ENCODE measurements at places on chromosomes 7 and 10. TPM values are rescaled to one million over a fixed set of nuclear protein-coding genes. Genes with fewer than 3 reads are reported as not detected.

PTF1A gene
- not detected for total RNA-seq

DNA sequence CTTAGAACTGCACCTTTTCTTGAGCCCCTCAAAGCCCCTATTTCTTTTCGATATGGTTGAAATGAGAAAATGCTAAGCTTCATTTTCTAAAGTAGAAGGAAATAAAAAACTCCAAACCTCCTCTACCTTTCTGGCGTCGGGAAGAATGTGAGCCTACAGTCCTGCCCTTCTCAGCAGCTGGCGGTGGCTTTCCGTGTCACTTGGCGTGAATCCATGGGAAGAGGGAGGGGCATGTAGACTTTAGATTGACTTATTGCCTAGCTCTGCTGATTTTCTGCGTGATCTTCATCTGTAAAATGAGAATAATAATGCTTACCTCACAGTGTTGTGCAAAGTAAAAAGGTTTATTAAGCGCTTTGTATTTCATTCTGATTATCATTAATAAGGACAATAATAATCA is 35.0 kb downstream of the PRR15 start:
- H3K27ac ChIP-seq, result no peak overlapping the region
- H3K4me3 ChIP-seq, result no peak overlapping the region
- H3K4me1 ChIP-seq, result no peaks in the 10 kb centered on the region
- DNase-seq, result no peak
- no peaks in the 10 kb centered on the region for H3K36me3 ChIP-seq
- H3K27me3 ChIP-seq, result no peaks in the 10 kb centered on the region

DNA sequence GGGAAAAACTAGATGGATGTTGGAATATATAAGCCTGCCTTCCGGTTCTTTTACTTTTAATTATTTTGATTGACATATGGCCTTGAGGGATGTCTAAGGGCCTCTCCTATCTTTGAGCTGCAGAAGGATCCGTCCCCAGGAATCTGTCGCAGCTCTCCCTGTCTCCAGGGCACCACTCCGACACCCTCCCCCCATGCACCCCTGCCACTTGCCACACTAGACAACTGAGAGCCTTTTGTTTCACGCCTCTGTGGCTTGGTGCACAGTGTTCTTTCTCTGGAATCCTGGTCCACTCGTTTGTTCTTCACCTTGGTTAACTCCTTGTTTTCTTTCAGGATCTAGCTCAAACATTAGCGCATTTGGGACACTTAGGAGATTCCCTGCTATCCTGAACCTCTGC is 124.1 kb upstream of the EFCAB10 start:
- no peaks in the 10 kb centered on the region for H3K27me3 ChIP-seq
- no peak overlapping the region for H3K27ac ChIP-seq
- DNase-seq, result no peak
- H3K36me3 ChIP-seq, result no peaks in the 10 kb centered on the region

DNA sequence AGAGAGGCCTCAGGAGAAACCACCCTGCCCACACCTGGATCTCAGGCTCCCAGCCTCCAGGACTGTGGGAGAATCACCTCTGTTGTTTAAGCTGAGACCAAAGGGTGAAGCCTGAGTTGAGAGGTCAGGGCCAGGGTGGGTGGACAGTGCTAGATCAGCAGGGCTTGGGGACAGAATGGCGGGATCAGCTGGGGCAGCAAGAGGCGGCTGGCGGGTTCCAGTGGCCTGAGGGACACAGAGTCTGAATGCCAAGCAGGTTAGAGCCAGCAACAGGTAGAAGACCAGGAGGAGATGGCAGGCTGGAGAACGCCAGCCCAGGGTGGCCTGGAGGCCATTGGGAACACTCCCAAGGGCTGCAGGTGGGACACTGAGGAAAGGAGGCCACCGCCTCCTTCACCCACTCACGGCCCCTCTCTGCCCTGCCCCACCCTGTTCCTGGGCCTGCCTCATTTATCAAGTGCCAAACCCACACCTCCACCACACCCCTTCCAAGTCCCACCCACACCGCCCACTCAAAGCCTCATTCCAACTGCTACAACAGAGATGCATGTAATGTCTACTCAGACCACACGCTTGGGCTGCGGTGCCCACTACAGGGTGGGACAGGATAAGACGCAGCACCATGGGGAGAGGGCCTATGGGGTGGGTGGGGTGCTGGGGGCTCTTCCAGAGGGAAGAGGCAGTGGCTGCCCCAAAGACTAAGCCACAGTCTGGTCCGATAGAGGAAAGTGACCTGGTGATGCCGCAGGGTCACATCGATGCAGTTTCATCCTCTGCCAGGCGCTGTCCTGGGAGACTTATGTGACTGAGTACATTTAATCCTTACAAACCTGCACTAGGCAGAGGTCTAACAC is 173.9 kb downstream of the TNS3 start:
- peaks cover 19% of the 10 kb centered on the region for H3K4me1 ChIP-seq
- no peak overlapping the region for H3K4me3 ChIP-seq
- H3K36me3 ChIP-seq, result no peaks in the 10 kb centered on the region

- H3K4me3 ChIP-seq, result no peak overlapping the region
- no peak overlapping the region for H3K27ac ChIP-seq
- H3K4me1 ChIP-seq, result no peaks in the 10 kb centered on the region
- H3K27me3 ChIP-seq, result no peaks in the 10 kb centered on the region
- DNase-seq, result no peak
- H3K36me3 ChIP-seq, result no peaks in the 10 kb centered on the region
Measured at GRCh38 chr10:130751851-130752250, 559.7 kb downstream of the TCERG1L start.

DNA sequence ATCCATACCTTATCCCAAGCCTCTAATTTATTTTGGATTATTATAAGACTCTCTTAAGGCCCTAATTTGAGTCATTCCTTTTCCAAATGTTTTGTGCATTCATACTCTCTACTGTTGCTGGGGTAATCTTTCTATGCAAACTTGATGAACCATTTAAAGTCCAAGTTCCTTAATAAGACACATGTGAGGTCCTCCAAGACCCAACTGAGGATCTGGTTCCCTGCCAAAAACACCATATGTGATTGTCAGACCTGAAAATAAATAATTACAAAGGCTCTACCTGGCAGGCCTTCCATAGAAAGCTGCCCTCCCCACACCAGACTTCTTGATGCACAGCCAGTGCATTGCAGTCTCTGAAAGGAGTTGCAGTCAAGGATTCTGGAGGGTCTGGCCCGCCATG is 257.9 kb upstream of the AKR1E2 start:
- DNase-seq, result no peak
- H3K27ac ChIP-seq, result no peak overlapping the region
- H3K27me3 ChIP-seq, result no peaks in the 10 kb centered on the region
- H3K4me1 ChIP-seq, result no peaks in the 10 kb centered on the region

DNA sequence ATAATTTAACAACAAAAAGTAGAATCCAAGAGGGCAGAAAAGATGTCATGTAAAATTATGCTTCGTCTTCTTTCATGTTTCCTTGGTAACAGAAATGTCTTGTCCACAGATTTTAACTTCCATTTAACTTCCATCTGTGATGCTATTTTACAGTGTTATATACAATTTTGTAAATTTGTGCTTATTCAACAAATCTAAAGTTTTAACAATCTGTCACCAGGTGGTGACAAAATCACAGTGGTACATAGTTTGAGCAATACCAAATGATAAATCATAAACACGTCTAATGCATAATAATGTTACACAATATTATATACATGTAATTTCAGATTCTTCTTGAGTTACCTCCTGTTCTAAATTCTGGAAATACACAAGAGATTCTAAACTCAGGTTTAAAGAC is 784.4 kb upstream of the CELF2 start:
- no peak for DNase-seq
- H3K4me3 ChIP-seq, result no peak overlapping the region
- H3K27ac ChIP-seq, result no peak overlapping the region
- no peaks in the 10 kb centered on the region for H3K4me1 ChIP-seq
- H3K36me3 ChIP-seq, result no peaks in the 10 kb centered on the region

Data from adrenal gland (tissue), 19 donors.